ENCODE measurements at places on chromosomes 2 and 18.

DNA sequence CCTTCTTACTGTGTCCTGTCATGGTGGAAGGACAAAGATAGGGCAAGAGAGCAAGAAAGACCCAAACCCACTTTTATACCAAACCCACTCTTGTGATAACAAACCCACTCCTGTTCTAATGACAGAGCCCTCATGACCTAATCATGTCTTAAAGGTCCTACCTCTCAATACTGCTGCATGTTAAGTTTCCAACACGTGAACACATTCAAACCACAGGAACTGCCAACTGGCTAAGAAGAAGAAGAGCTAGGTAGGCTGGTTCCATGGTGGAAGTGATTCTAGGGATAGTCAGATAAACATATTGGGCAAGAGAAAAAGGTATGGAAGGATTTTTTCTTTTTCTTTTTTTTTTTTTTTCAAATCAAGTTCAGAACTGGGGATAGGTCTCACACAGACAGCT, 22.0 kb downstream of the CTLA4 start:
- DNase-seq = no peak

GRCh38 chr2:28293416-28293815, 99.2 kb upstream of the FOSL2 start:
- DNase-seq = no peak

DNA sequence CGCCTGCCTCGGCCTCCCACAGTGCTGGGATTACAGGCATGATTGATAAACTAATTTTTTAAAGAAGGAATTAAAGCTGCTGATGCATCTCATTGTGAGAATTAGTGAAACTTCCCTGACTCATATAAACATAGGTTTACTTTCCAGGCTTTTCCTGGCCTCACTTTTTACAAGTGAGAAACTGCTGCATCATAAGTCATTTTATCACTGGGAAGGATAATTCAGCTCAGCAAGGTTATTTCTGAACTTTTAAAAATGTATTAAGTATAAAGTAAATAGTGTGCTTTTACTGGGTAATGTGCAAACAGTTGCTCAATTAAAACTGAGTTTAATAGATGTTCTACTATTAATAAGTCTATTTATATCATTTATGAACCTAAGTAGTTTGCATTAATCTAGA, 1130.3 kb upstream of the CDH2 start:
- DNase-seq = no peak

- no peak for DNase-seq
Measured at GRCh38 chr18:78458356-78458755, 521.3 kb upstream of the SALL3 start.

- DNase-seq = no peak
Measured at GRCh38 chr18:24263050-24263449, 124.2 kb downstream of the CABYR start.

- no peak for DNase-seq
Measured at GRCh38 chr2:19731515-19731914, 170.3 kb downstream of the TTC32 start.

GRCh38 chr2:174510583-174511189, 23.9 kb upstream of the GPR155 start:
- no peak for DNase-seq

Measured in activated naive CD4-positive, alpha-beta T cell treated with anti-CD3 and anti-CD28 coated beads, Interleukin-2, amount 50 U/mL, for 72 hours (primary cell).